ENCODE measurements at places on chromosomes 16 and 17. TPM values are rescaled to one million over a fixed set of nuclear protein-coding genes. Genes with fewer than 3 reads are reported as not detected.

DNA sequence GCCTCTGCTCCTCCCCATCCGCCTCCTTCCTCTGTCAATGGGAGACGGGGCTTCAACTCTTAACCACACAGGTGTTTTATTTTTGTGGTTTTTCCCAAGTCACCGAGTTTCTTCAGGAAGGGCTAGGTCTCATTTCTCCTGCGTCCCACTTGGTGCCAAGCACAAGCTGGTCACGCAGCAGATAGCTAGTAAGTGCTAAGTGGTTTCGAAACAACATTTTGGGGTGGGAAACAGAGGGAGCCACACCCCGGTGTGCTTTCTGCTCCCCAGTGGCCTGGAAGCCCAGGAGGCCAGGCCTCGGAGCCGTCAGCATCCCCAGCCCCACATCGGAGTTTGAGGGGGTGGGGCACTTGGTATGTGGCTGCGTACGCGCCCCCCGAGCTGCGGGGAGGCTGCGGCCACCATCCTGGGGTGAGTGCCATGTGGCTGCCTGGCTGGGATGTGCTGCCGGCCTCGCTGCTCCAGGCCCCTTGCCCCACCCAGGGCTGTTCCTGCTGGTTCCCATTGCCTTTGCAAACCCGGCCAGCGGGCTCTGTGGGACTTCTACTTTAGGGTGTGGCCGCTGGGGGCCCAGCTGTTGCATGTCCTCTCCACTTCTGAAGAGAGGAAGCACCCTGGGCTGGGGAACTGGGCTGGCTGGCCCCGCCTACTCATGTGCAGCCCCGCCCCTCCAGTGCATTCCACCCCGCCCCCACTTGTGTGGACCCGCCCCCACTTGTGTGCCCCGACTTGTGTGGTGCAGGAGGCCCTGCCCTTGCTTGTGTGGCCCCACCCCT is 55.6 kb downstream of the BAIAP2 start:
- DNase-seq = no peak

The JUP gene
- total RNA-seq = 0.33 TPM

GRCh38 chr17:4017377-4017776 is 53.1 kb upstream of the ATP2A3 start:
- no peak for DNase-seq

The AMDHD2 gene
- total RNA-seq = 34.1 TPM

DNA sequence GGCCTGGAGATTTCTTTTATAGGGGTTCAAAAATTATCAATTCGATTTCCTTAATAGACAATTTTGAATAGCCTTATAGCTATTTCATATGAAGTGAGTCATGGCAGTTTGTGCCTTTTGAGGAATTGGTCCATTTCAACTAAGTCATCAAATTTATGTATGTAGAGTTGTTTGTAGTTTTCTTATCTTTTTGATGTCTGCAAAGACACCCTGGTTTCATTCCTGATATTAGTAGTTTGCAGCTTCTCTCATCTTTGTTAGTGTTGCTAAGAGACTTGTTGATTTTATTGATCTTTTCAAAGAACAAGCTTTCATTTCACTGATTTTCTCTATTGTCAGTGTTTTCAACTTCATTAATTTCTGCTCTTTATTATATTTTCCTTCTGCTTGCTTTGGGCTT is 44.2 kb downstream of the N4BP1 start:
- DNase-seq = no peak

GRCh38 chr16:89828870-89829629 is 775 bp downstream of the SPIRE2 start:
- no peak for DNase-seq

The SLC26A11 gene
- total RNA-seq = 19.6 TPM

DNA sequence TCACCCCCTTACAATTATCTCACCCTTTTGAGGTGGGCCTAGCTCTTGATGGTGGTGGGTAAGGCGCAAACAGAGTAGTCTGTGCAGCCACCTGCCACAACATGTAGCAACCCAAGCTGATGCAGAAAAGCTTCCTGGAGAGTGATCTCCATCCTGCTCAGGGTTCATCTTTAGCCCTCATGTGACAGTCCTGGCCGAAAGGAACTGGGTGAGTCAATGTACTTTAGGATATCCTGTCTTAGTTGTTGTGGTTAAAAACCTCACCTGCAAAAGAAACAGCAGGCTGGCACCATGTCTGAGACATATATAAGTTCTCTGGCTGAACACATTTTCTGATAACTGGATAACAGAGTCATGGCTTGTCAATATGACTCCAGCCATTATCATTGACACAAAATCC is 183.5 kb upstream of the CPHXL start:
- DNase-seq = no peak

The VMO1 gene
- total RNA-seq = not detected

The SLC4A1 gene
- total RNA-seq = not detected

DNA sequence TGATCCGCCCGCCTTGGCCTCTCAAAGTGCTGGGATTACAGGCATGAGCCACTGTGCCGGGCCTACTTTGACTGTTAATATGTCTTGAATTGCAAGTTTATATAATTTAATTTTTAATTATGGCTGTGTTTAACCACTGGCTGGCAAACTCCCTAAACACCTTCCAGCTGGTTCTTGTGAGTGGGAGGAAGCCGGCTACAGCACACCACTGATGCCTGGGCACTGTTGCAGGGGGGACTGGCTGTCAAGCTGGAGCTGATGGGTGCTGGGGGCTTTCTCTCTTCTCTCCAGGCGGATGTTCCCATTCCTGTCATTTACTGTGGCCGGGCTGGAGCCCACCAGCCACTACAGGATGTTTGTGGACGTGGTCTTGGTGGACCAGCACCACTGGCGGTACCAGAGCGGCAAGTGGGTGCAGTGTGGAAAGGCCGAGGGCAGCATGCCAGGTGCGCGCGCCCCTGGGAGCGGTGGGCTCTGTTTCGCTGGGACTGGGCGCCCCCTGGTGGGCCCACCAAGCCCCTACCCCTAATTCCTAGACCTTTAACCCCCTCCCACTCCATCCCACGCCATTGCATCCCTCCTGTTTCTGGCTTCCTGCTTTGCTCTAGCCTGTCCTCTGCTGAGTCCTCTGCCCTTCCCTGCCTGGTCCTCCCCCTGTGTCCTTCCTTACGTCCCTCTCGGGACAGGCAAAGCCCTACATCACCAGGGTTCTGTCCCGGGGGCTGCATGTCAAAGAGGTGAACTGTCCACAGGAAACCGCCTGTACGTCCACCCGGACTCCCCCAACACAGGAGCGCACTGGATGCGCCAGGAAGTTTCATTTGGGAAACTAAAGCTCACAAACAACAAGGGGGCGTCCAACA is 9.5 kb downstream of the TBX21 start:
- DNase-seq = peak; percentile 45

DNA sequence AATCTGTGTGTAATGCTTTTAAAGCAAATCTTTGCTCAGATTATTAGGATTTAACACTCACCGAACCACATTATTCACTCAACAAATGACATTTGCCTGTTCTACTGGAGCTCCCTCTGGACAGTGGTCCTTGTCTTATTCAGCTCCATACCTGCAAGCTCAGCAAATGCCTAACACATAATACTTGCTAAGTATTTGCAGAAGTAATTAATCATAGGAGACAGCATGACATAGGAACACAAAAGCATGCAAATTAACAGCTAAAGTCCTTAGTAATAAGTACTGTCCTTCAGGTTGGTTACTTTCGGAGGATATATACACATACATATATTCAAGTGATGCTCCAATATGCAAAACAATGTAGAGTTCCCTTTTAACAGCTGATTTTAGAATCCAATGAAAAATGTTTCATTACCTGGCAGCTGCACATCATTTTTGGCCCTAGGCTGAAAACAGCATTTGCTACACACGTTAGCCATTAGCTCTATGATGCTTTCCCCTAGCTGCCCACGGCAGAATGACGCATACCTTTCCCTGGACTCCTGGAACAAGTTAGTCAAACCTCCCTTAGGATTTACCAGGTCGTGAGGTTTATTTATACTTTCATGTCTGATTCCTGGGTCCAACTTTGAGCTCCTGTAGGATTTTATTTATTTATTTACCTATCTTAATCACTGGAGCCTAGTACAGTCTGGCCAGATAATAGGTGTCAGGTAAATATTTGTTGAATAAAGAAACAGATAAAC is 8.6 kb downstream of the BRD7 start:
- no peak for DNase-seq

- no peak for DNase-seq
Measured at GRCh38 chr16:82506692-82507670, 119.8 kb upstream of the CDH13 start.

GRCh38 chr17:74870512-74870911 is 2.3 kb downstream of the FDXR start:
- no peak for DNase-seq

GRCh38 chr17:44007346-44008204 is 3.2 kb downstream of the NAGS start:
- no peak for DNase-seq

DNA sequence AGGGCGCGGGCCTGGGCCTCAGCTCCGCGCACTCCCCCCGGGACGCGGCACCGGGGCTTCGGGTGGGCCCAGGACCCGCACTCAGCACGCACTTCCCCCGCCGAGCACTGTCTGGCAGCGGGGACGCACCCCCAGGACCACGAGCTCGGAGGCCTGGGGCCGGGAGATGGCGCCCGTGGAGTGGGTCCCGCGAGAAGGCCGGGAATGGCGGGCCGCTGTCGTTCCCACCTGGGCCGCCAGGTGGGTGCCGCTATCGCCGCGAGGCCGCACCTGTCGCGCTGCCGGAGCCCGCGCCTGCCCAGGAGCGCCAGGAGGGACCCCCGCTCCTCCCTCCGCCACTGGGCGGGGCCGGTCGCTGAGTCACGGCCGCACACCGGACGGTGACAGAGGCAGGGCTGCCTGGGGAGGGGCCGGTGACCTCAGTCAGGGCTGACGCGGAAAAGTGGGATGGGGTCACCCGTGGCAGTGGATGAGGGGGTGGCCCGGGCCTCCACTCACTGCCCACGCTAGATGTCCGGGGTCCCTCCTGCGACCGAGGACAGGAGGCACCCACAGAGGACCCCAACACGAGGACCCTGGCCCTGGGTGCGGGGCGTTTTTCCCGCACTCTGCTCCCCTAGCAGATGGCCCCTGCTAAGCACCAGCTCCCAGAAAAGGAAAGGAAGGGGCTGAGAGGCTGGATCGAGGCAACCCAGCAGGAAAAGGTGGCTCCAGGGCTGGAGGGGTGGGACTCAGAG is 6.9 kb upstream of the ACTG1 start:
- peak; percentile 63 for DNase-seq
